Activated T-cell treated with anti-CD3 and anti-CD28 coated beads, Interleukin-2, amount 50 U/mL, for 24 hours (primary cell): ENCODE measurements at places on chromosomes 5 and 9.

DNA sequence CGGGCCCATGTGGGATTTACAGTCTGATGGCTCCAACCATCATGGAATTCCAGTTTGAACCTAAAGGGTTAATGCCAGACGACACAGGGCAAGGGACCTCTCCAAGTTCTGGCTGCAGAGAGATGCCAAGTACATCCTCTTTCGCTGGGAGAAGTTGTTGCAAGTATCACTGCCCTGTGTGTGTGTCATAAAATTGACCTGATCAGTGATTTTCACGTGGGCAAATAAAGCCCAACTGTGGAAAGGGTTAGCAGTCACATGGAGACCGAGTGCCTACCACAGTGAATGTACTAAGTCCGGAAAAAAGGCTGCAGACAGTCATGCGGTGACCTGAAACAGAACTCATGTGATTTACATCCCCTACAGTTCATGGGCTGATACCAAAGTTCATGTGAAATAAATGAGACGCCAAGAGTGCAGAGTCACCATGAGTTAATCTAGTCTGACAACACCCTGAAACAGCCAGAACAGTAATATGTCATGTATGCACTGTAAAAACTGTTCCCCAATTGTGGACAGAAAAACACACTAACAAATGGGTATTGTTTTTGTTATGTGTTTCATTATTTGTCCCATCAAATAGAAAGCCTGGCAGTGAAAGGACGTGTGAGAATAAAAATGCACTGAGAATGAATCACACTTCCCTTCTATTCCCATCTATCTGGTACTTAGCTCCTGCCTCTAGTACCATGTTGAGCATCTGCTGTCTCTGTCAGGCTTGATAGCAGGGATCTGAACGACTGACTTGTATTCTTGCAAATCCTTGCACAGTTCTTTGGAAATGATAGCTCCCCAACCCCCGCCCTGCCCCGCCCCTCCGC lies 115.7 kb downstream of the SUSD1 start:
- DNase-seq, result no peak

DNA sequence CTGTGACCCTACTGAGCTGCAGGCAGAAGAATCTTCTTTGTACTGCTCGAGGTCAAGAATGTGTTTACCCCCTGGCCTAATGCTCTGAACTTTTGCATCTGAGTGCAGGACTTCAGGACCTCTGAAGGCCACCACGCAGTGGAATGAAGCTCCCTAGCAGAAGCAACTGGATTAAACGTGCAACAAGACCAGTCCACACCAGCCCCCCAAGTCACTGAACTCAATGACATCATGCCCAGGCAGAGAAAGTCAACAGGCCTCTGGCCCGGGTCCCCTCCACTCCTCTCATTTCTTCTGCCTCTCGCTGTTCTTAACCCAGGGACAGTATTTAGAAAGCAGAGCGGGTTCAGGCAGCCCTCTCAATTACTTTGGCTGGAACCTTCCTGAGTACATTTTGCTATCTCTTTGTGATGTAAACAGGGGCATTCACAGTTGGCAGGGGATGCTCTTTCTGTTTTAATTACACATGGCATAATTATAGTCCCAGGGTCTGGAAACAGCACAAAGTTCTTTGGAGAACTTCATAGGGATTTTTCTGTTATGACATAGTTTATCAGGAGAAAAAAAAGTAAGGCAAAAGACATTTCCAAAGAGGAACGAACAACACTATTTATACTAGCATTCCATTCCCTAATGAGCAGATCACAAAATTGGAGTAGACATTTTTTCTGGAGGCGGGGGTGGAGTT lies 108.2 kb upstream of the SPATA31D4 start:
- no peak for DNase-seq

DNA sequence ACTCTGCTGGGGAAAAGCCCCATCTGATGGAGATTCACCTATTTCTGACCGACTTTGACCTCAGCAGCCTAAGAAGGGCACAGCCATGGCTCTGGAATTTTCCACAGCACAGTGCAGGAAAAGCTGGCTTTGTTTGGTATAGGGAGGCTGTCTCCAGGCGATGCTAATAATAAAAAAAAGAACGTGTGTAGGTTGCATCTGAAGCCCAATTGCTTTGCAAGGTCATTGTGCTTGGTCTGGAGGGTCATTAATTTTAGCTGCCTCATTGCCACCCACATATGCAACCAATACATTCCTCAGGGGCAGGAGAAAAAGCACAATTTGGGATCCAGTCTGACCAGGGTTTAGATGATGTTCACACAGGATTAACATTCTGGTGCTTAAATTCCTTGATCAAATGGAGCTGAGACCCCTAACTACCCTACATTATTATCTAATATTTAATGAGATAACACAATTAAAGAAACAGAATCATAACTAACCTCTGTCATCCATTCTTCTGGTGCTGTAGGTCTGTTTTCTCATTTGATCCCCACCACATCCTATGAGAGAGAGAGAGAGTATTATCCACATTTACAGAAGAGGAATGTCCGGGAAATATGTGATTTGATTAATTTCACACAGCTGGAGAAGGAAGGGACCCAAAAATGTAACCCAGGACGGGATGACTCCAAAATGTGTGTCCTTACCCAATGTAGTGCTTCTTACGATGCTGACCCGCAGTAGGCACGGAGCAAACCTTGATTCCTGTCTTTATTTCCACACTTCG lies 175.9 kb downstream of the RFK start:
- DNase-seq, result no peak

- DNase-seq, result no peak
These were observed 226.4 kb downstream of the PCSK5 start for GRCh38 chr9:76116913-76117312.
